Mesenteric fat pad (tissue), 1 donor: ENCODE measurements at places on chromosomes 1 and 21.
A peak's percentile ranks its signal among the peaks of the same experiment; 100 is the strongest.

GRCh38 chr1:10781137-10781536 is 15.3 kb downstream of the CASZ1 start:
- DNase-seq, result no peak

GRCh38 chr1:207345644-207346477 is 24.4 kb downstream of the CD55 start:
- peak; percentile 86 for DNase-seq

DNA sequence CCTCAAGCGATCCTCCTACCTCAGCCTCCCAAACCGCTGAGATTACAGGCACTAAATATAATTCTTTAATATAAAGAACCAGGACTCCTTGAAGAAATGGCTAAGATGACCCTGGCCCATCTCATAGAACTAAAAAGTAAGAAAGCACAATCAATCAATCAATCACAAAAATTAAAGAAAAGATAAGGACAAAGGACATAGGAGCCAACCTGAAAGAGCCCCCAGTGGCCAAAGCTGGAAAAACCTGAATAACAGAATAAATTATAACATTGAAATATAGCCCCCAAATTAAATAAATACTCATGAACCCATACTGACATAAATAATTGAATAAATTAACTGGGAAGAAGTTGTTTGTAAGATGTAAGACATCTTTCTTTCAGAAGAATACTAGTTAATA is 8.9 kb downstream of the NUP210L start:
- DNase-seq, result no peak

DNA sequence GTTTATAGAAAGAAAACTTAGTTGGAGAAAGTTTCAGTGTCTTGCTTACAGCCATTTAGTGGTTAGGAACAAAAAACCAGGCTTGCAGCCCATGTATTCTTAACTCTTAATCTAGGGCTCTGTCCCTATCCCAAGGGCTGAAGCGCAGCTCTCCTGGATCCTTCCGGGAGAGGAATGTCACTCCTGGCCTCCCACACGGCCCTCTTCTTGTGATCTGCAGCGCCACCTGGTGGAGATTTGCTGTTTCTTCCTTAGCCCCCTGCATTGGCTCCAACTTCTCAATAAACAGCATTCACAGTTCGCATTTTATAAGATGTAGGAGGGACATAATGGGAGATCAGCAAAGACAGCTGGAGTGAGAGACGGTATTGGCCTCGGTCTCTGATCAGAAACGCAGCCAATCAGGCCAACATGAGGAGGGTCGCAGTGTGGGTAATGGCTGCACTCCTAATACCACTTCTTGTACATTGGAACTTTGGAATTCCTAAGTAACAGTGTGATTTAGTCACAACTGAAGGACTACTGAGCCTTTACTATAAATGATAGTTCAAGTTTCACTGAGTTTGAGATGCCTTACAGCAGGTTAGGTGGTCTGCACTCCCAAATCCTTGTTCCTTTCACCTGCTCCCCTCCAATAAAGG is 283.4 kb downstream of the ASTN1 start:
- no peak for DNase-seq

- DNase-seq, result no peak
Measured at GRCh38 chr21:44874497-44875315, 1.2 kb upstream of the PTTG1IP start.

DNA sequence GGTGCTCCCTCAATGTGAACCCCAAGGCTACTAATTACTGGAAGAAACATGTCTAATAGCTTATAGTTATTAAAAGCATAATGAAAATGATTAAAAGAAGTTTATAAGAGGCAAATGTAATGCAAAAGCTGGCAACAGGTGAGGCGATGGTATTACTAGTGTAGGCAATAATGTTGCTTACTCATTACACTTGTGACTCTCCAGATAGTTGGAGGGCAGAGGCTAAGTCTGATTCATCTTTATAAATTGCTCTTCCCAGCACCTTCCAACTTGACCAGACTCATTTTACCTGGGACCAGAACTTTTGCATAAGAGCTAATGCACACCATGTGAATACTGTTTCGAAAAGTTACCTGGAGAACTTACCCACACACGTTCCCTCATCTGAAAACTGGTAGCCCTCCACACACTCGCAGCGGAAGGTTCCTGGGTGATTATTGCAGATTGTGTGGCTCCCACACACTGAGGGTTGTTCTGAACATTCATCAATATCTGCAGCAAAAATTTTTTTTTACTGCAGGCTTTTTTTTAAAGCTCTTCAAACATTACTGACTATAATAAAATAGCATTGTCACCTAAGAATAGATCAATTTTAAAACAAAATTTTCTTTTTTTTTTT is 48.0 kb downstream of the NID1 start:
- no peak for DNase-seq

DNA sequence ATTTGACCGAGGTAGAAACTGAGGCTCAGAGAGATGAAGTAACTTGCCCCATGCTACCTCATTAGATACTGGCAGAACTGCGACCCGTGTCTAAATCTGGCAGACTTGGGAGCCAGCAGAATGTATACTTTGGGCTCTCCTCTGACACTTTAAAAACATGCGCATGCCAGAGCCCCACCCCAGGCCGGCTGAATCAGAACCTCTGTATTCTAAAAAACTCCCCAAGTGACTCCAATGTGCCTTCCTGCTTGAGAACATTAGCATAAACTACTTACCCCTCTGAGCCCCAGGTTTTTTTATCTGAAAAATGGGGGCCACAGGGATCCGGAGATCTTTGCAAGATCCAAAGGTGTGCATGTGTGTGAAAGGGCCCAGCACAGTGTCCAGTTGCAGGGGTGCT is 344.7 kb upstream of the USP24 start:
- DNase-seq, result no peak

DNA sequence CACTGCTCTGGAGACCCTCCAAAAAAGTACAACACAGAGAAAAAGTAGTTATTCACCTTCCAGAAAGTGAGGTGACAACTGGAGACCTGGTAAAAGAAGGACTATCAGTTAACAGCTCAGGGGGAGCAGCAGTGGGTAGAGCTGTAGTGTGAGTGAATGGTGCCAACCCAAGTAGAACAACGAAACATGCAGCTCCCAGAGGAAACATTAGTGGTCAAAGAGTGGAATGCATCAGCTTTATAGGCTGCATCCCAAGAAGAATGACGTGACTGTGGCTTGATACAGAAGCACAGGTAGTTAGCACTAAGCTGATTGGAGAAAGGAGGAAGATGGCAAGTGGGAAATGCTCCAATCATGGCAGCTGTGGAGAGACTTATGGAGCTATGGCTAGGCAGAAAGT is 275.7 kb upstream of the CAMK1G start:
- DNase-seq, result no peak

- DNase-seq, result peak; percentile 94
Measured at GRCh38 chr1:226061841-226062557, 517 bp upstream of the H3-3A start.

DNA sequence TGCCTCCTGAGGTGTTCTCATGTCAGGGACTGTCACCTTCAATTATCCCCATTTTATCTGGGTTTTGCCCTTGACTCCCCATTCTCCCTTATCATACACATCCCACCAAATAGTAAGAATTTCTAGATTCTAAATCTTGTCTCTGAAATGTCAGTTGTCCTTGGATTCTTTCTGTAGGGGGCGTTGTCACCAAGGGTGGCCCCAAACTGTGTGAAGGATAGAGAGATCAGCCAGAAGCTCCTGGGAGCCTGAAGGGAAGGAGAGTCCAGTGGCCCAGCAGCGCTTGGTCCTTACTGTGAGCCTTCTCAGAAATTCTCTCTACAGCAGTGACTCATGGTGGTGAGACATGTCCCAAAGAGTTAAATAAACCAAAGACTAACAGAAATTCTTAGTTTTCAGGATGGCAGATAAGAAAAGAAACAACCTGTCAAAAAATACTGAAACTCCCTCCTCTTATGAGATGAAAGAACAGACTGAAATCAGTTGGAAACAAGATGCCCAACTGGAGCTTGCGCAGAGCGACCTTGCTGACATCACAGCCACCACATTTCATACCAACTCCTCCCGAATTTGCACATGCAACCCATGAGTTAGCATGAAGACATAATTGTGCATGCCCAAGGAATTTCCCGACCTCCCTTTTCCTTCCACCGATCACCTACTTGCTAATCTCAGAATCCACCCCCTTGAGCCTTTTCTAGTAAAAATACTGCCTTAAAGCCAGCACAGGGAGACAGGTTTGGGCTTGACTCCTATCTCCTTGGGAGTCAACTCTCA is 109.8 kb downstream of the ELAVL4 start:
- no peak for DNase-seq

- DNase-seq, result peak; percentile 87
Measured at GRCh38 chr1:4585216-4585615, 69.2 kb upstream of the AJAP1 start.

DNA sequence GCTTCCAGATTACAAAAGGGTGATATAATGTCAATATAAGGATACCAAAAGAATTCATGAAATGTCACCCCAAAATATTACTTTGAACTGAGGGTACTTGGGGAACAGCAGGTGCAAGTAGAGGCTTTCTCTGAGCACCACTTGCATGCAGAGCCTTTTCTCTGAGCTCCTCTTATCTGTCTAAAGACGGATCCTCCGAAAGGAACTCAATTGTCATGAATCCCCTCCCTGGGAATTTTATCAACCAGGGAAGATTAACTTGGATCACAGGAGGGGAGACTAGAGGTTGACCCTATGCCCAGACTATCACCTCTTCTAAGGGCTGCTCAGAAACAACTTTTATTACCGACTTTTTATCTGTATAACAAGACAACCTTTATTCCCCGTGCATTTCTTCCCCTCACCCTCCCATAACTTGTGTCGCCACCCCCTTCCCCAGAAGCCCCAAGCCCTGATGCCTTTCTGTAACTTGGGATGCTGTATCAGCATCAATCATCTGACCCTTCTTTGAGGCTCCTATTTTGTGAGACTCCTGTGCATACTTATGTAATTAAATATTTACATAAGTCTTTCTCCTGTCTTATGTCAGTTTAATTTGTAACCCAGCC is 94.1 kb downstream of the CACHD1 start:
- no peak for DNase-seq

GRCh38 chr1:88061492-88062177 is 622.4 kb upstream of the PKN2 start:
- DNase-seq, result no peak

GRCh38 chr1:175543447-175543846 is 199.9 kb downstream of the TNR start:
- no peak for DNase-seq
